Left forelimb (tissue), 1 donor: ENCODE measurements at places on chromosomes 7 and 10.

- DNase-seq = no peak
Measured at GRCh38 chr10:12419262-12419847, 70.0 kb downstream of the CAMK1D start.

DNA sequence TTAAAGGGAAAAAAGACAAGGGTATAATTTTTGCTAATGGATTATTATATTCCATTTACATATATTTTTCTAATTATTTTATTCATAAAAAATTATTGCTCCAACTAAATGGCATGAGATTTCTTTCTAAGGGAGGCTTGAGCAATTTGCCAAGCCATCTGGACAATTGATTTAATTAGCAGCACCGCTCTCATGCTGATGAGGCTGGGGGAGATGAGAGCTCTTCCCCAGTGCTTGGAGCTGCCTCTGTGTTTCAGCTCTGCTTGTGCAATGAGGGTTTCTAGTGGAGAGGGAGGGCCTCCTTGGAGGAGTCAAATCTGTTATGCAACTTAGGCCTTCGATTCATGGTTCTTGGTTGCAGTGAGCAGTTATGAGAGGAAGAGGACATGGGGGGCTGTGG lies 574.3 kb downstream of the TCERG1L start:
- no peak for DNase-seq

- DNase-seq = no peak
Measured at GRCh38 chr7:157537056-157537455, 200.3 kb downstream of the DNAJB6 start.

DNA sequence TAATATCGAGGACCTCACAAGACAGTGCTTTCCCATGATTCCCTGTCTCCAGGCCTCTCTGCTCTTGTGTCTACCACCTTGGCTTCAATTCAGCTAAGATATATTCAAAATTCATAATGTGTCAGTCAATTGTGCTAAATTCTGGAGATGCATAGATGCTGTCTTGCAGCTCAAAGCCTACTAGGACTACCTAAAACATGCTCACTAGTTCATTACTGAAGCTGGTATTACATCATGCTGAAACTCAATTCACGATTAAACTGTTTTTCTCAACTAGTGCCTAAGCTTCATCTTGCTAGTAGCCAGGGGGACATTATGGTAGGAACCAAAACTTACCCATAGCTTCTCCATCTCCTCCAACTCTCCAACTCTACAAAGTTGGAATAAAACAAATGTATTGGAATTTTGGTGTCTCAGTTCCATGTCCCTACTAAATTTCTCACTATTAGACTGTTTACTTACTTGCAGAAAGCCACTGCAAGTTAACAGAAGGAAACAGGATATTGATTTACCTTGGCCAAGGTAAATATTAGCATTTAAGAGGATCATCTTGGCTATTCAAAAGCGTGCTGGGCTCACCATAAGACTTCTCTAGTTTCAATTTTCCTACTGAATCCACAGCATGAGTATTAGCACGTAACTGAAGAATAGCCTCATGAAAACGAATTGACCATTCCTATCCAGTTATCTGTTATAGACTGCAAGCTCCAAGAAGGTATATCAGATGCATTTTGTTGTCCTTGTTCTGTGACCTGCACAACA lies 53.6 kb downstream of the CREB3L2 start:
- DNase-seq = no peak

GRCh38 chr10:21340331-21340730 lies 185.2 kb downstream of the SKIDA1 start:
- no peak for DNase-seq

- no peak for DNase-seq
Measured at GRCh38 chr10:80277016-80277415, 12.4 kb downstream of the MAT1A start.

DNA sequence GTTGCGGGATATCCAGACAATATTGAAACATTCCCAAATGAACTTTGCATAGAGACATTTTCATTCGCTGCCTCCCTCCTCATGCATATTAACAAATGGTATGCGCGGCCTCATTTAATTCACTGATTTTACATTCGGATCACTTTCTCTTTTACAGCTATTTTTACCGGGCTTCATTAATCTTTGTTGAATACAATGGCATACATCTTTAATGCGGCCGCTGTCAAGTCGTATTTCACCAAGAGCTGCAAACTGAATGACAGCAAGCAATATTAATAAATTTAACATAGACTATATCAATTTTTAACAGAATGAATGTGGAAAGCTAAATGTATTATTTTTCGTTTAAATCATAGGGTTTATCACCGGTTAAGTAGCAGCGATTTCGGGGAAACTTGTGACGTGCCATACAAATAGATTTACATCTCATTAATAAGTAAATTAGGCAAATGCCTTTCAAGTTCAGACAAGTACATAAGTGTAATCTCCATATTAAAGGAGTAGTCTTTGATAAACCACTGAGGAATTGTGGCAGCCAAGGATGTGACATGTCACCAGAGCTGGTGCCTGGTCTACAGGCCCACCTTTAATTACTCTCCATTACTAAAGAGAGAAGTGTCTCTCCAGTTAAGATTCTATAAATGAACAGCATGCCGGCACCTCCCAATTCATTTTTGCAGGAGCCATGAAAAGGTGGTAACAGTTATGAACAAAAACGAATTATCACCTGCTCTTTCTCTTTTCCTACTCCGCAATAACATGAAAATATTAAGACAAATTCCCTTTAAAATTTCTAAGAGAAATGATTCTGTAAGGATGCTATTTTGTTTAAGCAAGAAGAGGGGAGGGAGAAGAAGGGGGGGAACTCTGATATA lies 568.9 kb upstream of the MKI67 start:
- DNase-seq = no peak

GRCh38 chr7:45581271-45581780 lies 7.2 kb downstream of the ADCY1 start:
- DNase-seq = peak; percentile 37

GRCh38 chr10:92242910-92243671 lies 47.8 kb downstream of the CPEB3 start:
- DNase-seq = no peak

- no peak for DNase-seq
Measured at GRCh38 chr10:71288461-71288860, 30.6 kb upstream of the SLC29A3 start.

DNA sequence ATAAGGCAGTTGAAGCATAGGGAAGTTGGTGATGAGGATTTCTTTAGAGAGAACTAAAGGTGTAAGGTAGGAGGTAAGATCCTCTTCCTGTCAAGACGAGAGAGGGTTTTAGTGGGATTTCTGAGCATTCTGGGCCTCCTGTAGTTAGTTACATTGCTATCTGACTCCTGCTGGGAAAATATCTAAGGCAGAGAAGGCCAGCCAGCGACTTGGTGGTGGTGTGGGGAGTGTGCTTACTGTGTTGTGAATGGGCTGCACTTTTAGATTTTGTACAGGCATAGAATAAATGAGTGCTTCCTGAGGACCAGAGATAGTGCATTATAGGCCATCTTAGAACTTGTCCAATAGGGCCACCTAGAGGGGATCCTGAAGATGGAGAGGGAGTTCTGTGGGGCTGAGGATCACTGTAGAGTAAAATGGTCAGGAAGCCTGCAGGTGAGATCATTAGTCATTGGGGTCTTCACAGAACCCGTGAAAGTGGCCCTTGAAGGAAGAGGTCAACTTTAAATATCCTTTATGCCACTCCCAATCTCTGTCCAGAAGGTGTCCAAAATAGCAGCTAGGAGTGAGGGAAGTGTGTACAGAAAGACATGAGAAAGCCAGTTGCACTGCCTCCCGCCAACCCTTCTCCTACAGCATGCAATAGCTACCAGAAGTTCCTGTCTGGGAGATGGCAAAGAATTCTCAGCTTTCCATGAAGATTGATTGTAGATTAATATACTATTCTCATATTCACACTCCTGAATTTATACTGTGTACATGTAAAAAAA lies 266.6 kb downstream of the POLR1F start:
- DNase-seq = no peak

GRCh38 chr10:15341502-15342128 lies 29.5 kb downstream of the FAM171A1 start:
- no peak for DNase-seq

DNA sequence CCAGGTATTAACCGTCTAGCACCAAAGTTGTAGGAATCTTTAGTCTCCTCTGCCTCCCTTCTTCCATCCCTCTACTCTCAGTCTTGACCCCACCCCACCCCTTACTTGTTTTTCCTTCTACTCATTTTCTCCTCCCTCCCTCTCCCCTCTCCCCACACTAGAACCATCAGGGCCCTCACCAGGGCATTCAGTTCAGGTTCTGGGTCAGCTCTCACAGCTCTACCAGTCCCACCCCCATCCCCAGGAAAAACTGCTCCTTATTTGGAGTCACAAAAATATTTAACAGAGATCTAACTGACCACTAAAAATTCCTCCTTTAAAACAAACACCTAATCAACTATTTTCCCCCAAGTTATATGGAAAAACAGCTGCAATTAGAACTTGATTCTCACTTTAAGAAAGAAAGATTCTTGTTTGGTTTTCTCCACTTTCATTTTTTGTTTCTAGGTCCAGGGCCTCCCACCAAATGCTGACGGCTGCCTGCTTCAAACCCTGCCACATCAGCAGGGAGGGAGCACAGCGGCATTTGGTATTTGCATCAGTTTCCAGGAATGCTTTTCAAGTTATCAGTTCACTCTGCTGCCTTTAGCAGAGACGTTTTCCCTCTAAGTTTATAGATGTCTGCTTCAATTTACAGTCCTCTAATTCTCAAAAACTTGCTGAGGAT lies 2.8 kb upstream of the COL1A2 start:
- DNase-seq = no peak
